Right atrium auricular region (tissue), 2 donors: ENCODE measurements at places on chromosomes 1 and 21.

DNA sequence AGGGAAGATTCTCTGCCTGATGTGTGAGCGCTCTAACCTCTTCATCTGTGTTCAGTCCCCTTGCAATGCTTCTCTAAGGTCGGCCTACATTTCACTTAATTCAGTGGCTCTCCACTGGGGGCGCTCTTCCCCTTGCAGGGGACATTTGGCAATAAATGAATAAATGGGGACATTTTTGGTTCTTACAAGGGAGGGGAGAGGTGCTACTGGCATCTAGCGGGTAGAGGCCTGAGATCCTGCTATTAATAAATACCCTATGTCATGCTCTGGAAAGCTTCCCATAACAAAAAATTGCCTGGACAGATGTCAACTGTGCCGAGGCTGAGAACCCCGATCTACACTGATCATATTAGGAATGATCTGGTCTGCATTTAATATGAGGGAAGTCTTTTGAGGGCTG lies 25.9 kb upstream of the DNAJC11 start:
- no peak for DNase-seq

DNA sequence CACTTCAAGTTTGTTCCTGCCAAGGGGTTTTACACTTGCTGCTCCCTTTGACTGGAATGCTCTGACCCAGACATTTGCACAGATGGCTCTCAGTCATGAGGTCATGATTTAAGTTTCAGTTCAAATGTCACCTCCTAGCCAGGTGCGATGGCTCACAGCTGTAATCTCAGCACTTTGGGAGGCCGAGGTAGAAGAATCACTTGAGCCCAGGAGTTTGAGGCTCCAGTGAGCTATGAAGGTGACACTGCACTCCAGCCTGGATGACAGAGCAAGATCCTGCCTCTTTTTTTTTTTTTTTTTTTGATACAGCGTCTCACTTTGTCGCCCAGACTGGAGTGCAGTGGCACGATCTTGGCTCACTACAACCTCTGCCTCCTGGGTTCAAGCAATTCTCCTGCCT lies 4.5 kb upstream of the ZMYM4 start:
- DNase-seq: no peak

DNA sequence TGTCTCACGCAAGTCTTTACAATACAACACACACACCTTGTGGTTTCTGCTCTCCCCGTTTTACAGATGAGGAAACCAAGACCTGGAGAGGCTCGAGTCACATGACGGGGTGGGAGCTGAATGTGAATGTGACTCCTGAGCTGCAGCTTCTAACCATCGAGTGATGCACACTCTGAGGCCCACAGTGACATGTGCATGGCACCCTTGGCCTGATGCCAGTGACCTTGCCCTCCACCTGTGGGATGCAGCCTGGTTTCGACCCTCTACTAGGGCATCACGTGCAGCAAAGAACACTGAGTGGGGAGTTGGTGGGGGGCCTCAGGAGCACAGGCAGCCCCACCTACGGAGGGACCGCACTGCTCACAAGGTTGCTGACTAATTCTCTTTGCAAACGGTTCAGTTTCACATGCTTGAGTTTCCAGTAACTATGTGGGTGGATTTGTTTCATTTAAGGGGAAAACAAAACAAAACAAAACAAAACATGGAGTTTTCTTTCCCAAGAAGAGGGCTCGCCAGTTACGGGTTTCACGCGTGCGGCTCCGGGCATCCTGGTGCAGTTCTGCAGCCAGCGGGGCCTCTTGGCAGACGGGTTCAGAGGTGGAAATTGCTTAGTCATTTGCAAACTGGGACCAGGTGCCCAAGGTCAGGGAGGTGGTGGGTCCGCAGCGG lies 22.9 kb downstream of the SPSB1 start:
- DNase-seq: no peak

DNA sequence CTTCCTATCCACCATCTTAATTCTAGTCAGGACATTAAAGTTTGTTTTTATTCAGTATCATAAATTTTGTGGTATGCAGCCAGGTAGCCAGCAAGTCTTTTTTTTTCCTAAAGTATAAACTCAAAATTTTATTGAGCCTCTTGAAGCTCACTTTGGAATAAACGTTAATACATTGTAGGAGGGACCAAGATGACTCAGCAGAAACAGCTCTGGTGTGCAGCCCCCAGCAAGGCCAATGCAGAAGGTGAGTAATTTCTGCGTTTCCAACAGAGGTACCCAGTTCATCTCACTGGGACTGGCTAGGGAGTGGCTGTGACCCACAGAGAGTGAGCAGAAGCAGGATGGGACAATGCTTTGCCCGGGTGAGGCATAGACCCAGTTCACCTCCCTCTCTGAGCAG lies 9.7 kb upstream of the OR2M3 start:
- no peak for DNase-seq

- DNase-seq: peak; percentile 71
These were observed 913 bp upstream of the S1PR1 start for GRCh38 chr1:101235696-101236515.

GRCh38 chr1:59350521-59350920 lies 53.6 kb downstream of the FGGY start:
- DNase-seq: no peak

DNA sequence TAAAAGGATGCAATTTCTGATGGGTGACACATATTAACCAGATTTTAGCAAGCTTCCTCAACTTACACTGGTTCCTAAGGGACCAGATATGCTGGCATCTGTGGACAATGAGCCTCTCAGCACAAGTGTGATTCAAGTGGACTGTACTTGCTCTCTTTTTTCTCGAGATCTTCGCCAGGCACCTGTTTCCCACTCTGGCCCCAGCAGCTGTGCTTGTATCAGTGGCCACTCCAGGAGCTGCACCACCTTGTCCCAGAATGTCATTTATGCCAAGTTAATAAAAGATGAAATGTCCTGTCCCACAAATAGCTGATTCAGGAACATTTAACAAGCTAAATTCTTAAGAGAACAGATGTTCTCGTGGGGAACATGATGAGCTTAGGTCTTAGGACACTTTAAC lies 14.6 kb downstream of the C1orf198 start:
- DNase-seq: no peak

- no peak for DNase-seq
These were observed 3.9 kb downstream of the PGD start for GRCh38 chr1:10402729-10403274.

DNA sequence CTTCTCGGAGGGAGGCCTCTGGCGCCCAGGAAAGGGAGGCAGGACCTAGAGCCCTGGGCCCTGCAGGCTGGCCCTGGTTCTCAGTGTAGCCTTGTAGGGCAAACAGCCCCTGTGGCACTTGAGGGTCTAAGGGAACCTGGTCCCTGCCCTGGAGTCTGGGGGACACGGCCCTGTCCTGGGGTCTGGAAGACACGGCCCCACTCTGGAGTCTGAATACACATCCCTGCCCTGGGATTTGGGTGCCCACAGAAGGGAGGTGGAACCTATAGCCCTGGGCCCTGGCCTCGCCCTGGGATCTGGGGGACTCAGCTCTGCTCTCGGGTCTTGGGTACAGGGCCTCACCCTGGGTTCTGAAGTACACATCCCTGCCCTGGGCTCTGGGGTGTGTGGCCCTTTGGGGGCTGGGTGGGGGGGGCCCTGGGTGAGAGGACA lies 97.9 kb downstream of the OBSCN start:
- DNase-seq: no peak

GRCh38 chr1:14726606-14727005 lies 128.1 kb downstream of the KAZN start:
- DNase-seq: no peak
